ENCODE measurements at places on chromosomes 1 and 21. TPM values are rescaled to one million over a fixed set of nuclear protein-coding genes. Genes with fewer than 3 reads are reported as not detected.

Gene ARHGEF16
- 17.7 TPM for total RNA-seq

Gene NMNAT2
- 1.0 TPM for total RNA-seq

DNA sequence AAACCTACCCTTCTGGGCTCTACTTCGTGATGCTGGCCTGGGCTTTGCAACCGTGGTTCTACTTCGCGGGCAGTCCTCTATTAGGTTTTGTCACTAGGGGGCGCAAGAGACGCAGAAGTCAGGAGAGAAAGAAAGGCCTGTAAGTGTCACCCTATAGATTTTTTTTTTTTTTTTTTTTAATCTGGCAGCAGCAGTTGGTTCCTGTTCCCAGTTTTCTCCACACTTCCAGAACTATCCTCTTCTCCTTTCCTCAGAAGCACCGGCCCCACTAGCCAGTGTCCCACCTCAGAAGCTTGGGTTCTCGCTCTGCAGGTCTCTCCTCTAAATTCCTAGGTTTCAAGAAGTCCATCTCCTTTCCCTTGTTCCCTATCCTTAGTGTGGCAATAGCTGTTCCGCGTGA lies 9.1 kb upstream of the LCE2D start:
- no peak overlapping the region for H3K27ac ChIP-seq
- H3K27me3 ChIP-seq, result no peaks in the 10 kb centered on the region
- no peak overlapping the region for H3K4me3 ChIP-seq
- no peaks in the 10 kb centered on the region for H3K36me3 ChIP-seq
- DNase-seq, result no peak
- no peaks in the 10 kb centered on the region for H3K4me1 ChIP-seq

Gene IVL
- not detected for total RNA-seq

GRCh38 chr1:35932158-35932636 lies 1.3 kb downstream of the AGO3 start:
- no peak for DNase-seq
- no peaks in the 10 kb centered on the region for H3K36me3 ChIP-seq
- peak overlapping the region; percentile 90 for H3K4me3 ChIP-seq
- no peaks in the 10 kb centered on the region for H3K27me3 ChIP-seq
- H3K4me1 ChIP-seq, result peaks cover 9% of the 10 kb centered on the region

- no peak overlapping the region for H3K4me3 ChIP-seq
- H3K36me3 ChIP-seq, result no peaks in the 10 kb centered on the region
- no peak for DNase-seq
- no peak overlapping the region for H3K27ac ChIP-seq
- no peaks in the 10 kb centered on the region for H3K4me1 ChIP-seq
Measured at GRCh38 chr21:24897883-24898282, 709.4 kb downstream of the MRPL39 start.

GRCh38 chr1:93778457-93778856 lies 96.8 kb upstream of the BCAR3 start:
- no peaks in the 10 kb centered on the region for H3K4me1 ChIP-seq
- H3K27me3 ChIP-seq, result no peaks in the 10 kb centered on the region
- H3K36me3 ChIP-seq, result no peaks in the 10 kb centered on the region
- no peak for DNase-seq
- no peak overlapping the region for H3K27ac ChIP-seq
- no peak overlapping the region for H3K4me3 ChIP-seq

- no peak overlapping the region for H3K4me3 ChIP-seq
- H3K27ac ChIP-seq, result no peak overlapping the region
- H3K36me3 ChIP-seq, result no peaks in the 10 kb centered on the region
- DNase-seq, result no peak
- no peaks in the 10 kb centered on the region for H3K4me1 ChIP-seq
- H3K27me3 ChIP-seq, result no peaks in the 10 kb centered on the region
Measured at GRCh38 chr1:198363625-198364151, 176.8 kb downstream of the ATP6V1G3 start.

Gene RPE65
- not detected for total RNA-seq

GRCh38 chr1:212561501-212561931 lies 47.0 kb upstream of the ATF3 start:
- H3K27me3 ChIP-seq, result no peaks in the 10 kb centered on the region
- no peak for DNase-seq
- H3K4me1 ChIP-seq, result no peaks in the 10 kb centered on the region
- H3K4me3 ChIP-seq, result no peak overlapping the region
- H3K27ac ChIP-seq, result peak overlapping the region; percentile 48

Gene OR2L5
- total RNA-seq, result not detected

GRCh38 chr1:233613252-233614172 lies at the start of gene KCNK1:
KCNK1 (plus strand) TSS chr1:233614106; CDS start chr1:233614172, 66 bp downstream.
- H3K27me3 ChIP-seq, result peaks cover 34% of the 10 kb centered on the region
- H3K4me3 ChIP-seq, result peak within 1 kb of the TSS; percentile 33
- H3K27ac ChIP-seq, result peak within 1 kb of the TSS; percentile 71
- H3K36me3 ChIP-seq, result no peaks in the 10 kb centered on the region
- peak; percentile 43 for DNase-seq

DNA sequence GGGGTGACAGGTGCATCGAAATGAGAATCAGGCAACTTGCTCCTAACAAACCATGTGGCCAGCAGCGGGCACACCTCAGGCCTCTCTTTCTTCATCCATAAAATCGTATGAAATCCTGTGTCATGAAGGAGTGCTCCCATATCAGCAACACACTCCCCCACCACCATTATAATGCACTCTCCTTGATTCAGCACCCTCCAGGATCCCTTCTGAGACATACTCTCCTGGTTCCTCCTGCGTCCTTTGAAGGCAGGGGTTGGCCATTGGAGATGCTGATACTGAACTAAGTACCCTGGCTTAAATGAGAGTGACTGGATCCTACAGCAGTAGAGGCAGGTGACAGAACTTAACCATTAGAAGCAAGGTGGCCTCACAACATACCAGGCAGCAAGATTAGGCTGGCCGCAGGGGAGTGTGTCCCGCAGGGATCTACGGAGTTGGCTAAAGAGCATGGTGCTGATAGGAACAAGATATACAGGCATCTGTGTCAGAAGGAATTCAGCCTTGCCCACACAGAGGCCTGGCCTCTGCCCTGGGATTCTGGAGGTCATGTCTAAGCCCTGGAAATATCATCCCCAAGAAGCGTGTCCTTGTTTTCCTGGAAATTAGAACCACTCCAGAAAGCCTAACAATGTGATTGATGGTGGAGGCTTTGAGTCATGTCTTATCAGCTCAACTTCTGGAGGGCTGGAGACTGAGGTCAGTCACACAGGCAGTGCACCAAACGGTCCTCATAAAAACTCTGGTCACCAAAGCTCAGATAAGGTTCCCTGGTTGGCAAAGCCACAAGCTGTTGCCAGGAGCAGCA lies 16.8 kb downstream of the S100A7A start:
- no peaks in the 10 kb centered on the region for H3K4me1 ChIP-seq
- H3K36me3 ChIP-seq, result no peaks in the 10 kb centered on the region
- H3K27me3 ChIP-seq, result no peaks in the 10 kb centered on the region
- H3K27ac ChIP-seq, result no peak overlapping the region

DNA sequence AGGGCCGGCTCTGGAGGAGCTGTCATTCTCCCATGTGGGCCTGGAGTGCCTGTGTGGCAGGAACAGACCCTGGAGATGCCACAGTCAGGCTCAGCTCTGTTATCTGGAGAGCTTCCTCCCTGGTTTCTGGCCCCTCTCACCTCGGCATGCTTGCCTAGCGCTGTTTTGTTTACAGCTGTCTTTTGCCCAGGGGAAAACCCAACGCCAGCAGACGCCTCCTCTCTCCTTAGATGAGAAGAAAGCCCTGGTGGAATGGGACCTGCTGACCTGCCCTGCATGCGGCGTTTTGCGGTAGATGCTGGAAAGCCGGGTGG lies 104.9 kb downstream of the CRYAA start:
- no peak for DNase-seq
- no peaks in the 10 kb centered on the region for H3K36me3 ChIP-seq
- H3K4me3 ChIP-seq, result no peak overlapping the region

Gene KRTAP19-1
- not detected for total RNA-seq

- H3K27me3 ChIP-seq, result no peaks in the 10 kb centered on the region
- H3K4me1 ChIP-seq, result no peaks in the 10 kb centered on the region
- H3K36me3 ChIP-seq, result no peaks in the 10 kb centered on the region
- DNase-seq, result no peak
- no peak overlapping the region for H3K4me3 ChIP-seq
Measured at GRCh38 chr21:21662776-21663175, 664.6 kb downstream of the NCAM2 start.

GRCh38 chr1:155063550-155064110 lies at the start of gene EFNA4:
EFNA4 (plus strand) TSS chr1:155063740; CDS start chr1:155063824, 84 bp downstream.
- H3K27ac ChIP-seq, result peak within 1 kb of the TSS; percentile 11
- peak; percentile 59 for DNase-seq
- H3K36me3 ChIP-seq, result no peaks in the 10 kb centered on the region
- peaks cover 38% of the 10 kb centered on the region for H3K4me1 ChIP-seq
- H3K27me3 ChIP-seq, result no peaks in the 10 kb centered on the region
- H3K4me3 ChIP-seq, result peak within 1 kb of the TSS; percentile 84

GRCh38 chr1:167555971-167556714 lies 2.6 kb upstream of the CREG1 start:
- H3K4me3 ChIP-seq, result no peak overlapping the region
- peak; percentile 92 for DNase-seq
- H3K36me3 ChIP-seq, result no peaks in the 10 kb centered on the region
- H3K4me1 ChIP-seq, result no peaks in the 10 kb centered on the region
- H3K27ac ChIP-seq, result no peak overlapping the region

Gene TMEM82
- total RNA-seq, result not detected

DNA sequence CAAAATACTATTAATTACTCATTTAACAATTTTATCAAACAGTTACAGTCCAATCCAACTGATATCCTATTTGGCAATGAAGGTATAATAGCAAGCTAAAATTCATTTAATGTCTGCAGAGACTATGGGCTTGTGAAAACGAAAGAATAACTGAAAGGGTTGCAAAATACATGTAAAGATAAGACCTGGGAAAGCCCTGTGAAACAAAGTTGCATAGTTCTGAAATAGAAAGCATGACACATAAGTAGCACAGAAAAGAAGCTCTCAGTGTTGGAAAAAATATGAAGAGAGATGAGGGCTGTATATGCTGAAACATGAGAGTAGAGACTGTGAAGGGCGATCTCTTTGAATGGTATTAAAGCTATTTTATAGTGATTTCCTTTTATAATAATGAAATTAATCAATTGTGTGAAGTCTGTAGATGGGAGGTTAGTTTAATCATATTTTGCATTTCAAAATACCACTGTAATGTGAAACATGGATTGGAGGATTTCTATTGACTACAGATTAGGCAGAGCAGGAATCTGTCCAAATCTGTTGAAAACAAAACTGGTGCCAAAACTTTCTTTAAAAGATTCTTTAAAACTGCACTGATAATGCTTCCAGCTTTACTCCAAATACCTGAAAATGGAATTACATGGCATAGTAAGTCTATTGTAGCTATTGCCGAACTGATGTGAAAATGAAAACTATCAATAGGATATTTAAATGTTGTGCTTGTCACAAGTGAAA lies 1518.9 kb upstream of the B3GALT2 start:
- no peak for DNase-seq
- no peak overlapping the region for H3K4me3 ChIP-seq
- no peaks in the 10 kb centered on the region for H3K4me1 ChIP-seq
- no peak overlapping the region for H3K27ac ChIP-seq
- no peaks in the 10 kb centered on the region for H3K27me3 ChIP-seq

Gene CA6
- total RNA-seq, result not detected

GRCh38 chr1:65339866-65340468 lies 30.6 kb downstream of the DNAJC6 start:
- no peak for DNase-seq
- H3K4me3 ChIP-seq, result no peak overlapping the region
- H3K36me3 ChIP-seq, result no peaks in the 10 kb centered on the region
- H3K27me3 ChIP-seq, result no peaks in the 10 kb centered on the region
- H3K4me1 ChIP-seq, result no peaks in the 10 kb centered on the region
- no peak overlapping the region for H3K27ac ChIP-seq

Gene ALDH9A1
- 109 TPM for total RNA-seq

GRCh38 chr1:40925834-40926410 lies 53.6 kb upstream of the CTPS1 start:
- H3K36me3 ChIP-seq, result no peaks in the 10 kb centered on the region
- no peak overlapping the region for H3K4me3 ChIP-seq
- no peaks in the 10 kb centered on the region for H3K4me1 ChIP-seq
- H3K27ac ChIP-seq, result no peak overlapping the region
- DNase-seq, result no peak

Gene SLFNL1
- total RNA-seq, result 2.4 TPM

DNA sequence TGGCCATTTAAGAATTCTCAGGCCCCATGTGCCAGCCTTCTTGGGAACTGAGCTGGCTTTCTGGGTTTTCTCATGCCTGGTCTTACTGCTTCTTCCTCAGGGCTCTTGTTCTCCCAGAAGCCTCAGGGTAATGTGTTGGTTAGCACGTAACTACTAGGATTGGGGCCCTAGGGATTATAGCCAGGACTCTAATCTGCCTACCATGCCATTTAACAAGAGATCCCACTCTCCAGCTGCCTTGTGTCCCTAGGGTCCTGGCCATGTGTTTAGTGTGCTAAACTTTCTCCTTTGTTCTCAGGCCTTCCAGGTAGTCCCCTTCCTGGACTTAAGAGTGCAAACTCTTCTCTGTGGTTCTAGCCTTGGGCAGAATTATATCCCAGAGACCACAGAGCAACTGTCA lies 2.2 kb upstream of the SH3BGRL3 start:
- peak overlapping the region; percentile 97 for H3K27ac ChIP-seq
- H3K36me3 ChIP-seq, result no peaks in the 10 kb centered on the region
- peaks cover 59% of the 10 kb centered on the region for H3K4me1 ChIP-seq
- H3K4me3 ChIP-seq, result no peak overlapping the region
- H3K27me3 ChIP-seq, result no peaks in the 10 kb centered on the region

GRCh38 chr1:199020051-199020450 lies 381.2 kb downstream of the PTPRC start:
- H3K27me3 ChIP-seq, result no peaks in the 10 kb centered on the region
- H3K4me1 ChIP-seq, result no peaks in the 10 kb centered on the region
- DNase-seq, result no peak
- no peak overlapping the region for H3K4me3 ChIP-seq

DNA sequence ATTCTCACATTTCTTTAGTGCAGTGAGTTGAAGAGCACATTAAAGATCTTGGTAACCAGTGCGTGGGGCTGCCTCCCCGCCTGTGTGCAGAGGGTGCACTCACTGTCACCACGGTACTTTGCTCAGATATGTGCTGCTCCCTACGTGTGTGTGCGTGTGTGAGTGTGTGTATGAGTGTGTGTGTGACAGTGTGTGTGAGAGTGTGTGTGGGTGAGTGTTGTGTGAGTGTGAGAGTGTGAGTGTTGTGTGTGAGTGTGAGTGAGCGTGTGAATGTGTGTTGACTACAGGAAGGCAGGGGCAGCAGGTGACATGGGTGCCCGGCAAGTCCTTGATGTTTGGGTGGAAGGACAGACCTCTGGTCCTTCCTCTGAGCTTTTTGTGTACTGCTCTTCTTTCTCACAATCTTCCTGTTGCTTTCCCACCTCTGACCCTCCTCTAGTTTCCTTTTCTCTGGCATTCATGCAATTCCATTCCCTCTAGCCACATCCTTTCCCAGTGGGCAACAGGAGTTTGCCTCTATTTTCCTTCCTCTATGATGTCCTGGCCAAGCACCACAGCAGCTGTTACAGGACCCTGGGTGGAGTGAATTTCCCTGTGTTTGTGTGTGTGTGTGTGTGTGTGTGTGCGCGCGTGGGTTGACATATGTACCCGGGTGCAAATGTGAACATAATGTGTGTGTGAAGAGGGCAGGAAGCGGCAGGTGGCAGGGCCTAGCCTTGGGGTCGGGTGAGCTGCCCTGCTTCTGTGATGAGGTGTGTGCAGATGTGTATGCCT lies 19.8 kb downstream of the LHX4 start:
- H3K36me3 ChIP-seq, result no peaks in the 10 kb centered on the region
- H3K4me1 ChIP-seq, result no peaks in the 10 kb centered on the region
- H3K4me3 ChIP-seq, result no peak overlapping the region
- H3K27ac ChIP-seq, result no peak overlapping the region

Data from tibial nerve (tissue), 4 donors.